DMS 273 treated with DMSO at 0.1 percent for 48 hours (cell line): ENCODE measurements at places on chromosomes 3 and 15.
A peak's percentile ranks its signal among the peaks of the same experiment; 100 is the strongest.

DNA sequence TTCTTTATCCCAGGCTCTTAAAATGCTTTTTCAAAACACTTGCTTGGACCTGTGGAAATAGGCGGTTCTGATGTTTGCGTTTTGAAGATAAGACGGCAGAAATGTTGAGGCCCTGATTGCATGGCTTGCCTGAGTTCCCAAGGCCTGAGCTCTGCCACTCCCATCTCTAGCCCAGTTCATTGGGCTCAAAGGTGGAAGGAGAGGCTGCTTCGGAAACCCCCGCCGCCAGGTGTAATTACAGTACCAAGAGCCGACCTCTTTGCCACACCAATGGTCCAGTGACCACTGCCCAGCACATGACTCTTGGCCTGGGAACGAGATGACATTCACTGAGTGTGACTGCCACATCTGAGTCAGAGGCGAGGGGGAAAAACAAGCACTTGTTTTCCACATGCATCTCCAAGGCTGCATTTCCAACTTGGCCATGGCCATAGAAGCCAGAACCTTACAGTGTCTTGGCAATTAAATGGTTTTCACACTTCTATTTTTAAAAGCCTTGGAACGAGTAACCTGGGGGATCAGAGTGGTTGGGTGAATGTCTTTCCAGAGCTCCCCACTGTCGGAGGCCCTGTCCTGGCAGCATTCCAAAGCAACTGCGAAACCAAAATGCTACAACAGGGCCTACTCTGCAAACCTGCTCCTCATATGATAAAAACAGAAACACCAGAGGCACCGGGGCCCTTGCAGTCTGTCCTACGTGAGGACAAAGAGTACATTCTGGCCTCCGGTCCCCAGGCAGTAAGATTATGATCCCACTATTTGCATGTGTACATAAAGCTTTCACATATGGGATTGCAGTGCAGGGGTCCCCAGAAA lies 63.8 kb upstream of the CGNL1 start:
- no peak for DNase-seq

- DNase-seq, result no peak
Observed at GRCh38 chr15:59532770-59533379, 78.7 kb upstream of the GCNT3 start.

- DNase-seq, result no peak
Observed at GRCh38 chr15:81856634-81857026, 189.2 kb downstream of the MEX3B start.

- DNase-seq, result no peak
Observed at GRCh38 chr3:20760981-20761380, 575.0 kb upstream of the SGO1 start.

- DNase-seq, result no peak
Observed at GRCh38 chr15:99441871-99442251, 123.9 kb upstream of the MEF2A start.

DNA sequence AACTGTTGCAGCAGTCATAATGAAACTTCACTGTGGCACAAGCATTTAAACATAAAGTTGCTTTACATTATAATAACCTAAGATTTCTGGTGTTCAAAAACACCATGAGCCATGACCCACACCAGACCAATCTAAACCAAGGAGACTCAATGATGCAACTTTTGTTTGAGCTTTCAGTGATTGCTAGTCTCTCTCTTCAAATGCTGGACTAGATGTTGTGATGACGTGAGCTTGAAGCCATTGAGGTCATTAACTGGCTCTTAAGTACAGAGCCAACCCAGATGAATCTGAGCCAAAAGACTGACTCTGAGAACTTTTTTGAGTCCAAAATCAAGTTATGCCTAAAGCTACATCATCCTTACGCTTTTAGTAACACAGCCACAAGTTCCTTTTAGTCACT lies 36.5 kb downstream of the ATR start:
- DNase-seq, result no peak

DNA sequence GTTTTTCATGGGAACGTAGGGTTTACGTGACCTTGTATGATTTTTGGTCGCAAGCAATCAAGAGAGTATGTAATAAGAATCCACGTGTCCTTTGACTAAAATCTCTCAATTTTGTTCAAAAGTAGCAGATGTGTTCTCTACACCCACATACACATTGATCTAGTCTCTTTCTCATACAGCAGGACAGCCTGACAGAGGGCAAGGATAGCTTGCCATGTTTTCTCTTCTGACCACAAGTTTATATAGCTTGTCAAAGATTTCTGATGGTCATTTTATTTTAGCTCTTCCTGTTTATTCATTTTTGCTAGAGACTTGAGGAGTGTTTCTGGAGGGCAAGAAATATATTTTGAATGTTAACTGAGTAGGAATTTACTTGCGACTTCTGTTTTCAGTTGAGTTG lies 570.2 kb upstream of the ALCAM start:
- no peak for DNase-seq

GRCh38 chr3:73504239-73504638 lies 120.5 kb downstream of the PDZRN3 start:
- no peak for DNase-seq

DNA sequence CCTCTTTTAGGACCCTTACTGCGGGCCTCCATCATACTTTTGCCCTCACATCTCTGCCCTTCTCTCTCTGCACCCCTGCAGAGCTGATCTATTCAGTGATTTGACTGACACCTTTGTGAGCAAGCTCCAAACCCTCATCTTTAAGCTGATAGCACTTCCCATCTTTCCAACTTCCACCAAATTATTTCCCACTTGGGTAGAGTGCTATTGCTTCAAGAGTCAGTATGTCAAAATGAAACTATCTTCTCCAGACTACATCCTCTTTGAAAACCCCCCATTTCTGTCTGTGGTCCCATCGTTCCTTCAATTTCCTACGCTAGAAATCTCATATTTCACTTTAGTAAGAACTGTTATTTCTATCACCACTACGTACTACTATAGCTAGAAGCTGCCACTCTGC lies 19.7 kb downstream of the ZWILCH start:
- DNase-seq, result no peak

DNA sequence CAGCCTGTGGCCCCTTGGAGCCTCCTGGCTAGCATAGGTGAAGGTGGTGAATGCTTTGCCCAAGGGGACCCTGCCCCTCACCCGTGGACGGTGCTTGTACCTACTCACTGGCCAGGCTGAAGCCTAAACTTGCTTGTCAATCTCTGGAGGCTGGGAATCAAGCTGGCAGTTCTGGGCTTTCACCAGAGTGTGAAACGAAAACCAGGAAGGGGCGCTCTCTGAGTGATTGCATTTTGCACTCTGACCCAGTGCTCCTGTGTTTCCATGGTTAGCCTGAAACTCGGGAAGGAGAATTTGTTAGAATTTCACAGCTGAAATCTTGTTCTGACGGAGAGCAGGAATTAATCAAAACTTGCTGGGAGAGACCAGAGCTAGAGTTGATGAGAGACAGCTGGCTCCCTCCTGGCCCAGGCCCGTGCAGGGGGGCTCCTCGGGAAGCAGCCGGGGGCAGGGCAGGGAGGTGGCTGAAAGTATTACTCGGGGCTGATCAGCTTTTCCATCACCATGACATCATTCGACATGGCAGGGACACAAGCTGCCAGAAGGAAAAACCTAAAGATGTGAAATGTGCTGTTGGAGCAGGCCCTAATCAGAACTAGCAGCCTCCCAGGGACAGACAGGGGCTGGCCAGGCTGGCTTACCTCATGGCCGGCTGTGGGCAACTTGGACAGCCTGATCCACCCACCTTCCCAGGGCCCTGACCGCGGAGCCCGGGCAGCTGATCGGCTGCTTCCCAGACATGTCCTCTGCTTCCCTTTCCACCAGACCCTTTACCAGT lies 323.6 kb upstream of the CTDSPL start:
- DNase-seq, result peak; percentile 7

DNA sequence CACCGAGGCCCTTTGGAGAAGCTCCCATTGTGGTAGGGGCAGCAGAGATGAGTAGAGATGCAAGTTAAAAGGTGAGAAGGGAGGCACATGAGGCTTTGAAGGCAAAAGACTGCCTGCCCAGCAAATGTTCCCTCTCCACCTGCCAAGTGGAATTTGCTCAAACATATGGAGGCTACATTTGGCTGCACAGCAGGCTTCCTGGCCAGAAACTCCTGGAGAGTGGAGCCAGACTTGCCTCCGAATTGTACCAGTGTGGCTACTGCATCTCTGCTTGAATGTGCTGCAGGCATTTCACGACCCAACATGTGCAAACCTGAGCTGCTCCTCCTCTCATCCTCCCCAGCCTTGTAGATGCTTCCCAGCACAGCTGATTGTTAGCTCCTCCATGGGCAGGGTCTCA lies 229.2 kb downstream of the ZNF621 start:
- DNase-seq, result peak; percentile 84

GRCh38 chr3:118505784-118506183 lies 528.9 kb downstream of the IGSF11 start:
- no peak for DNase-seq

DNA sequence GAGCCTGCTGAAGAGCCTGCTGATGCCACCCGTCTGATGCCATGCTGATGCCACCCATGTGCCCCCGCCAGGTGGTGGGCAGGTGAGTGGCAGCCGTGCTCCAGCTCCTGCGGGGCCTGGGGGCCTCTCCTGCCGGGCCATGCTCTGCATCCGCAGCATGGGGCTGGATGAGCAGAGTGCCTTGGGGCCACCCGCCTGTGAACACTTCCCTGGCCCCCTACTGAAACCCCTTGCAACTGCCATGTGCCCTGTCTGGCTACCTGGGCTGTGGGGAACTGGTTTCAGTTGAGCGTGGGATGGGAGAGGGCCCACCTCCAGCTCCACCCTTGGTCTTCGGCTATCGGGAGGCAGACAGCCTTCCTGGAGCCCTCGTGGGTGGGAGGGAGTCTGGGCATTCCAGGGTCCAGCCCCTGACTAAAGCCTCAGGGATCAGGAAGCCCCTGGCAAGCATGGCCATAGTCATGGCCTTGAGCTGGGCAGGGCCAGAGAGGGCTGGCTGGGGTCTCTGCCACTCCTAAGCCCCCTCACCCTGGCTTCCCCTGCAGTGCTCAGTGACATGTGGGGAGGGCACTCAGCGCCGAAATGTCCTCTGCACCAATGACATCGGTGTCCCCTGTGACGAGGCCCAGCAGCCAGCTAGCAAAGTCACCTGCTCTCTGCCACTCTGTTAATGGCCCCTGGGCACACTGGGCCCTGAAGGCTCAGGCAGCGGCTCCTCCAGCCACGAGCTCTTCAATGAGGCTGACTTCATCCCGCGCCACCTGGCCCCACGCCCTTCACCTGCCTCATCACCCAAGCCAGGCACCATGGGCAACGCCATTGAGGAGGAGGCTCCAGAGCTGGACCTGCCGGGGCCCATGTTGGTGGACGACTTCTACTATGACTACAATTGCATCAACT lies 92.2 kb downstream of the TBC1D2B start:
- DNase-seq, result no peak

GRCh38 chr3:61600195-61600594 lies 38.8 kb downstream of the PTPRG start:
- DNase-seq, result no peak

GRCh38 chr3:10437272-10437994 lies 68.0 kb downstream of the ATP2B2 start:
- DNase-seq, result no peak

DNA sequence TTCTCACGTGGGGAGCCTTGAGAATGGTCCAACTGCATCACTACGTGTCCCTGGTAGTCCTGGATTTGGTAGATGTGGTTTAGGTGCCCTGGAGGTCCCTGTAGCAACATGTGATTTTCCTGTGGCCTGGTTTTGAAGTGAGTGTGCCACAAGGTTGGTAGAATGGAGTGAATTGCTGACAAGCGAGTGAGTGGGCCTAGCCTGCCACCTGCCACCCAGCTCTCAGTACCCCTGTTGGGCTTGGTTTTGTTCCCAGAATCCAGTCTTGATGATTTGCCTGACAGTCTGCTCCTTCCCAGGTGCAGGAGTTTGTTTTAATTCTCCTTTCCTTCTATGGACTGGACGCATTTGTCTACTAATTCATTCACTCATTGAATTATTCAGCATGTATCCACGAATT lies 19.4 kb downstream of the RPLP1 start:
- no peak for DNase-seq

- DNase-seq, result no peak
Observed at GRCh38 chr3:164341086-164341485, 737.2 kb downstream of the SI start.

GRCh38 chr3:50698269-50698668 lies 23.5 kb downstream of the DOCK3 start:
- no peak for DNase-seq

DNA sequence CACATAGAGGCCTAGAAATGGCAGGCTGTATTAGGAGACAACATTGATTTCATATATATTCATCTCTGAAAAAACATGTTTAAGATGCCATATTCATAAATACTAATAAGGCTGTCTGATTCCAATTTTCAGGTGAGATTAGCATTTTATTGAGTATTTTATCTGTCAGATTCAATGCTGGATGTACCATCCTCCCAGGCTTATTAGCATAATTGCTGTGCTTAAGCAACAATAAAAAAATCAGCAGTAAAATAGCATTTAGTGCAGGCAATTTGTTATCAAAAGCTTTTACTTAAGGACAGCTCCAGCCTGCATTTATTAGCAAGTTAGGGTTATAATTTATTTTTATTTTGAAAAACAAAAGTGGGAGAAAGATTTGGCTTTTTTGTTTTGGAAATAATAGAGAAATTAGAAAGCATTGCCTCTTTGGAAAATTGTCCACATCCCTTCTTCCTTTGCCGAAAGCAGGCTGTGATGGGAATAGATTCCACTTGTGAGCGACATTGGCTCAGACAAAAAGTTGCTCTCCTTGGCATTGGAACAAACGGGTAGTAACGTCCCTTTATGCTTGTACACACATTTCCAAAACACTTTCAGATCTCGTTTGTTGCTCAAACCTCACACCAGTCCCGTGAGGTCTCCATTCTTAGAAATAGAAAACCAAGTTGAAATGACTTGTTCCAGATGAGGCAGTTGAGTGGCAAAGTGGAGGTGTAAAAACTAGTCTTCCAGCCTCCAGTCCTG lies 134.0 kb downstream of the LPP start:
- no peak for DNase-seq

- no peak for DNase-seq
Observed at GRCh38 chr3:171505822-171506333, 45.7 kb upstream of the TNIK start.

DNA sequence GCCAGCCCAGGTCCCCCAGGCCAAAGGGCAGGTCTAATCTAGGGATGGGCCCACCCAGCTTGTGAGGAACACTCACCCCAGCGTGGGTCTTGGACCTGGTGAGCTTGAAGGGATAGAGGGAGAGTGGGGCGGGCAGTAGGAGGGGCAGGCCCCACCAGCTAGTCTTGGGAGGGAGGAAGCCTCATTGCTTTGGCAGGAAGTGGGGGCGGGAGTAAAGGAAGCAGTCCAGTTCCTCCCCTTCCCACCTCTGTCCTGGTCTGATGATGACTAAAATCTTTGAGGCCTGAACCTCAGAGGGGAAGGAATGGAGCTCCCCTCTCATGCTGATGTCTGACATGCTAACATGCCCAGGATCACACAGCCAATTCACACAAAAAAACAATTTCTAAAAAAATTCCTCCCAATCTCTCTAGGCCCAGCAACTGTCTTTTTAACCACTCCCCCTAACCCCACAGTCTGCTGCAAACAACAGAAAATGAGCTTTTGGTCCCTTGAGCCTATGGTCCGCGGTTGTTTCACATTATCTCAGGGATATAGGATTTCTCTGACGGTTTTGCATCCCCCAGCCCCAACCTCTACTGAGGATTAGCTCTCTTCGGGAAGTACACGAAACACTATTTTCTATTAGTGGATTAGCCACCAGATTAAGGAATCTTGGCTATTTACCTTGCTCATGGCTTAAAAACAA lies 30.7 kb upstream of the DUSP7 start:
- DNase-seq, result no peak

- no peak for DNase-seq
Observed at GRCh38 chr3:171846597-171846996, 3.4 kb downstream of the TMEM212 start.

- DNase-seq, result no peak
Observed at GRCh38 chr3:189683546-189684255, 52.5 kb downstream of the TP63 start.

- DNase-seq, result peak; percentile 78
Observed at GRCh38 chr3:129651435-129652202, 45.1 kb upstream of the PLXND1 start.
